ENCODE measurements at places on chromosomes 3 and 15.

- DNase-seq: no peak
Measured at GRCh38 chr15:40430271-40430805, 10.4 kb upstream of the BAHD1 start.

DNA sequence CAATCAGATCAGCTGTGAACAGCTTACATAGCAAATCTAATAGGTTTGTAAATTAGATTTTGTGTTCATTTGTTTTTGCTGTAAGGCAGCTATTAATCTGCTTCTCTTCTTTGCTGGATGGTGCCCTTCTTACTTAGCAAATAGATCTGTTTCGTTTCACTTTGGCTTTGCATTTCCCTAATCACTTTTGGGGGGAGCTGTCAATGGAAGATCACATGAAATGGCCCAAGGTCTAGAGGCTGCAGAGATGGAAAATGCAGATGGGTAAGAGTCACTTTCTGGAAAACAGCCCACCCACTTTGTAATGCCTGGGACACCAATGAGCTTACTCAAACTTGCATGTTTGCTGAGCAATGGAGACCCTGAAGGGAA, 36.4 kb downstream of the ST8SIA2 start:
- DNase-seq: no peak

GRCh38 chr3:49928481-49929017, 1.1 kb downstream of the MON1A start:
- DNase-seq: no peak

DNA sequence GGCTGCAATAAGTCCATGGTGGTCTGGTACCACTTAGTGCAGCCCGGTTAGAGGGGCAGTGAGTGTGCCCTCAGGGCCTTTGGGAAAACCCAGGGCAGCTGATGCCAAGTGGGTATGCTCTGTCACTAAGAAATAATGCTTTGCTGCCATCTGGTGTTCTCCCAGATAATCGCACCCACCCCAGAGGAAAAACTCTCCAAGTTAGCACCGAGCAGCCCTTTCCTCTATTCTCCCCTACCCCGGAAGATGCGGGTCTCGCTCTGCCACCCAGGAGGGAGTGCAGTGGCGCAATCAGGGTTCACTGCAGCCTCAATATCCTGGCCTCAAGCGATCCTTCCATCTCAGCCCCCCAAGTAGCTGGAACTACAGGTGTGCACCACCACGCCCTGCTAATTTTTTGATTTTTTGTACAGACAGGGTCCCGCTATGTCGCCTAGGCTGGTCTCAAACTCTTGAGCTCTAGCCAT, 21.3 kb upstream of the DAPK2 start:
- no peak for DNase-seq

DNA sequence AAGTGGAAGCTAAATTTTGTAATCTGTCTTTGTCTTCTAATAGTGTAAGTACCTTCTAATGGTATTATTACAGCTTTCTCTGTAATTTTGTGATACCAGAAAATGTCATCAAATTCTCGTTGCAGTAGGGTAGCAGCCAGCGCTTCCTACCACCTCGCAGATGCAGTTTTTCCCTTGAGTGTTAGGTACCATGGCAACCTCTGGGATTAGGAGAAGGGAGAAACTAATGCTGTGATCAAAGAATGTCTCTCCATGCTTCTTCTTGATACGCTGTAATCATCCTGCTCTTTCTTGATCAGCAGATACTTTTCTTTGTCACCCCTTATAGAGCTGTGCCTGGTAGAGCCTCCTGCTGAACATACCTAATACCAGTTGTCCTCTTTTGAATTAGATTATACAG, 27.7 kb downstream of the SRP14 start:
- DNase-seq: no peak

DNA sequence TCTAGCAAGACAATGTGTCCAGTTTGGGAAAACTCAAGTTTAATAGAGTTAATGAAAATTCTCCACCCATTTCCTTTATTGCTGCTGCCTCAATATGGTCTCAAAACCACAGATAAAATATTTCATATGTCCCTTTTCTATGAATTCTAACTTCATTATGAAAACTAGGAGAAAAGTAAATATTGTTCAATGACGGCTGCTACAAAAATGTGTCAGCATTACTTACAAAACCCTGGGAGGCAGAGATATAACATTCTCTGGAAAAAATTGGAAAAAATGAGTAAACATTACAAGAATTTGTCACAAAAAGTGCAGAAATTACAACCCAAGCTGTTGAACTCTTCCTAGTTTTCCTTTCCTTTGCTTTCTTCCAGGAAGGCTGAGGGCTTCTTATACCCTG, 22.2 kb upstream of the FBN1 start:
- DNase-seq: no peak

GRCh38 chr3:2614578-2614977, 495.6 kb downstream of the IL5RA start:
- no peak for DNase-seq

- no peak for DNase-seq
Measured at GRCh38 chr3:38916706-38917105, 100.7 kb upstream of the SCN10A start.

- DNase-seq: no peak
Measured at GRCh38 chr3:171715155-171715554, 95.1 kb downstream of the PLD1 start.

DNA sequence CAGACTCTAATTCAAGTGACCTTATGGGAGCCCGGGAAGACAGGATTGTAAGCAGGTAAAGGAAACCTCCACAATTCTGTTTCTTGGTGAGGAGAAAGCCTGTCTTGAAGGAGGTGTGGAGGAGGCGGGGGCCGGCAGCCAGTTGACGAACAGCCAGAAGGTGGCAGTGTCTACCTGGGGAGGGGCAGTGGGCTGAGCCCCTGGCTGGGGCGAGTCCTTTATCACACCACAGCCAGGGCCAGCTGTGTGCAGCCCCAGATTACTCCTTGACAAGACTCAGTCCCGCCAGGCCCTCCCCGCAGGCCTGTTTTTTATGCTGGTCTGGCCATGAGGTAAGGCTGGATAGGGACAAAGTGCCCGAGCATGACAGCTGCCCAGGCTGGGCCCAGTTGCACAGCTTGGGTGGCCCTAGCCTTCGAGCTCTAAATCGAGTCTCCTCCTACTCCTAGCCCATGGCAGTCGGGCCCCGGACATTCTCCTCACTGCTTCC, 40.9 kb upstream of the IDH2 start:
- peak; percentile 29 for DNase-seq

- DNase-seq: no peak
Measured at GRCh38 chr3:71031914-71032521, 551.5 kb downstream of the FOXP1 start.

DNA sequence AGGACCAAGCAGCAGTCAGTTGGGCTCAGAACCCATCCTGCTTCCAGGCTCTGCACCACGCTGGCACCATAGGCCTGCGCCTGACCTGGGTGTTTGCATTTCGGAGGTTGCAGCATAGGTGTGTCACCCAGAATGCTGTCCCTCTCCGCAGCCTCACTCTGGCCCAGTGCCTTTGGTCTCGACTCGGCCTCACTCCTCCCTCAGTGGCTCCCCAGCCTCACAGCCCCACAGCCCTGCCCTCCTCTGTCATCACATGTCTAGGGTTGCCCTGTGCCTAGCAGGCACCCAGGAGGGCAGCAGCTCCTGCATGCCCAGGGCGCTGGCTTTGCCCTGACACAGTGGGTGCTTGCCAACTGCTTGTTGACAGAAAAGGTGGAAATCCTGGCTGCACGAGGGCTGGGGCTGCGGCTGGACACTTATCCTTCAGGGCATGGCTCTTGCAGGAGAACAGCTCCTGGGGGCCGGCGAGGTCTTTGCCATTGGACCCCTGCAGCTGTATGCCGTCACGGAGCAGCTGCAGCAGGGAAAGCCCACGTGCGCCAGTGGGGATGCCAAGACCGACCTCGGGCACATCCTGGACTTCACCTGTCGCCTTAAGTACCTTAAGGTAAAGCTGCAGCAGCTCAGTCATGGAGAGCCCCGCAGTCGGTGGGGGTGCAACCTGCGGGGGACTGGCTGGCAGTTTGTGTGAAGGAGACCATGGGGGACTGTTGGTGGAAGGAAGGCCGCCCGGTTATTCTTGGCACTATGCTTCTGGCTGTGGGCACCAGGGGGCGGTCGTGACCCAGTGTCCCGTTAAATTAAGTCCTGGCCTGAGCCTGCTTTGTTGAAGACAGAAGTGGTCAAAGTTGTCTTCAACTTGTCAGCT, 16.2 kb downstream of the NISCH start:
- no peak for DNase-seq

- DNase-seq: no peak
Measured at GRCh38 chr3:16658925-16659793, 53.9 kb upstream of the DAZL start.

- no peak for DNase-seq
Measured at GRCh38 chr3:185065059-185065458, 87.8 kb downstream of the C3orf70 start.

DNA sequence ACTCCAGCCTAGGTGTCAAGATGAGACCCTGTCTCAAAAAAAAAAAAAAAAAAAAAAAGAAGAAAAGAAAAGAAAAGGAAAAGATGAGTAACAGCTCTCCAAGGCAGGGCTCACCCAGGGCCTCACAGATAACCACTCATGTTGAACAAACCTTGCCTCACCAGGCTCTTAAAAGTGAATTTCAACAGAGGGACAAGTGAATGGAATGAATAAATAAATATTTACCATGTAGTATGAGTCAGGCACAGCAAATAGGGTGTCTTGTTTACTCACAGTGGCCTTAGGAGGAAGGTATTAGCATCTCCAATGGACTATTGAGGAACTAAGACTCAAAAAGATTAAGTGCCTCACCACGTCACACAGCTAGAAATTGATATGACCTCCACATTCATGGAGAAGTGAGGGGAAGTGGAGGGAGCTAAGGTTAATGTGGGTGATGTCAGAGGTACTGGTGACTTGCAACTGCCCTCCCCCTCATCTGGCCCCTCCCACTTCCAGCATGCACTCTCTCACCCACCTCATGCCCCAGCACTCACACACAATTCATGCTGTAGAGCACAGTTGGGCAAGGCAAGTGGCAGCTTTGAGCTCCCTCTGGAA, 255.5 kb downstream of the UACA start:
- DNase-seq: no peak

DNA sequence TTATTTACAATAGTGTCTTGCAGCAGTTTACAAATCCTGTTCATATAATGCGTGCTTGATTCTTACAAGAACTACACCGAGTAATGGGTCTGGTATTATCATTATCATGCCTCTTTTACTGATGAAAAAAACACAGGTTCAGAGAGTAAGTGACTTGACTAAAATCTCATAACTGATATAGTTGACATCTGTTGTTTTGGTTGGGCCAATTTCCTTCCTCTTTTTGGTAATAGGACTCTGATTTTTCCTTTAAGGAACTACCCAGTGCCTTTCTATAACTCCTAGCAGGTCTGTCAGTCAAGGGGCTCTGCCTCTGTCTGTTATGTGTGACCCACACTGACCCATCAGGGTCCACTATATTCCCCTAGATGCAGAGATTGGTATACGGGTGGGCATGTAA, 14.6 kb upstream of the BLOC1S6 start:
- DNase-seq: no peak

GRCh38 chr3:165185707-165186327, 10.4 kb downstream of the SLITRK3 start:
- no peak for DNase-seq

- DNase-seq: no peak
Measured at GRCh38 chr3:26718315-26718714, 95.7 kb downstream of the LRRC3B start.

DNA sequence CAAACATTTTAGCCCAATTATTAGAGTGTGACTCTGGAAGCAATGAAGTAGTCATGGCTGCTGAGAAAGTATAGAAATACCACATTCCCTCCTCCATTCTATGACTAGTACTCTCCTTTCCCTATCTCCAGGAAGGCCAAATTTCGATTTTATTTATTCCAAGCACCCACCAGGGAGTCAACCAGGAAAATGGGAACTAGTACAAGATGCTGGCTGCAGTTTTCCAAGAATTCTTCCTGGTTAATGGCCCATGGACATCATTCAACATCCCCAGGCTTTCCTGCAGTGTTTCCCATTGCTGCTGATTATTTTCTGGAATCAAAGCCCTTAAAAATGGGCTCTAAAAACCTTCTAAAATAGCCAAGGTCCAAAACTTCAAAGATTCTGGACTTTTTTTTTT, 247.9 kb upstream of the STT3B start:
- DNase-seq: no peak

All from caudate nucleus (tissue), 63 donors.